ENCODE measurements at places on chromosomes 5 and 9.

DNA sequence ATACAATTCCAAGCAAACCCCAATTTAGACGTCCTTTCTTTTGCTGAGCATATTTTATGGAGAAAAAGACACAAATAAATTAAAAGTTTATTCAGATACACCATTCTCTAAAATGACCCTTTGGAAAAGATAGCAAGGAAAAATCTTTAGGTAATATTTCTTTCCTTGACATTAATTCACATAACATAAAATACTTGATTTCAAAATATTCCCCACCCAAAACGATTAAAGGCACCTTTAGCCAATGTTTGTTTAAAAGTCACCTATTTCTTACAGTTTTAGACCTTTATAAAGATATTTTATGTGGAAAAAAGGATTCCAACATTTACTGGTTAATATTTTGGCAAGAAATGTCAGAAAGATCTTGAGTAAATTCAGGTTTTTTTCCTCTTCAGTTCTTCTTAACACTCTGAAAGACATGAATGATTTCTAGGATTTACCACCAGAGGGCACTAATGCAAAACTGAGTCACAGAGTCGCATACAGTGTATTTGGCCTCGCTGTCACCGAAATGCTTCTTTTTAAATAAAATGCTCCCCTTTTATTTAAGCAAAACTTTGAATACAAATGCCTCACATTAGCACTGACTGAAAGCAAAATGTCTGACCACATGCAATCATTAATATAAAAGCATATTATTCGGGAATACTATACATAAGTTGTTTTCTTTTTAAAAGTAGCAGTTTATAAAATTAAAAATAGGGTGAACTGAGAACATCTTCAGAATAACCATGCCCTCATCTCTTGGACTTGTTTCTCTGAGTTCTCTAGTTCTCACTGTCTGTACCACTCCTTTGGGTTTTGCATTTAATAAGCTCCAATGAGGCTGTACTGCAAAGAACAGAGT is 122.5 kb downstream of the SLC1A3 start:
- DNase-seq: peak; percentile 56

DNA sequence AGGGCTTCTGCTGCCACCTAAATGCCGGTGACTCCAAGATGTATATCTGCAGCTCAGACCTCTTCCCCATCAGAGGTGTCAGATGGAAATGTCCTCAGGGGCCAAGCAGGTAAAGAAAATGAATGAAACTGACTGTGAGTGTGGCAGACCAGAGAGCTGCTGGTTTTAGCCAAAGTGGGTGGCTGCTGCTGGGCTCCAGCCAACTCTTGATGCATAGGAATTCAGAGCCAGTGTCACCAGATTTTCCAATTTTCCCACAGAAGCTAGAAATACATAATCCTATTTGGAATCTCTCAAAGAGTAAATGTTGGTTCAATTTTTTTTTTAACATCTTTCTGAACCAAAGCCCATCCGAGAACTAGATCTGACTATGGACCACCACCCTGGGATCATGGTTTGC is 161.2 kb upstream of the SPRY4 start:
- no peak for DNase-seq

- DNase-seq: no peak
Measured at GRCh38 chr9:6034954-6035353, 19.5 kb upstream of the RANBP6 start.

DNA sequence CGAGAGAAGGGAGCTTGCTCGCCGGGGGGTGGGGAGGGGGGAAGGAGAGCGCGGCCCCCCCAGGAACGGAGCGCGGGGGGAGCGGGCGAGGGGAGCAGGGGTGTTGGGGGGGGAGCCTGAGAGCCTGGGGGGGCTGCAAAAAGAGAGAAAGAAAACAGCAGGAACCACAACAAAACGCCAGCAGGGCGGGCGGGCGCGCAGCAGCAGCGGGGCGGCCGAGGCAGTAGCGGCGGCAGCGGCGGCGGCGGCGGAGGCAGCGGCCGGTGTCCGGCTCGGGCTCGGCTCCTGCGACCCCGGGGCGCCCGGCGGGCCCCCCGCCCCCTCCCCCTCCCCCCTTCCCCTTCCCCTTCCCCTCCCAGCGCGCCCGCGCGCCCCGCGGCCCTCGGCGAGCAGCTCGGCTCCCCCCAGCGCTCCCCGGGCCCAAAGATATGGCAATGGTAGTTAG is 1.6 kb downstream of the NR2F1 start:
- no peak for DNase-seq

DNA sequence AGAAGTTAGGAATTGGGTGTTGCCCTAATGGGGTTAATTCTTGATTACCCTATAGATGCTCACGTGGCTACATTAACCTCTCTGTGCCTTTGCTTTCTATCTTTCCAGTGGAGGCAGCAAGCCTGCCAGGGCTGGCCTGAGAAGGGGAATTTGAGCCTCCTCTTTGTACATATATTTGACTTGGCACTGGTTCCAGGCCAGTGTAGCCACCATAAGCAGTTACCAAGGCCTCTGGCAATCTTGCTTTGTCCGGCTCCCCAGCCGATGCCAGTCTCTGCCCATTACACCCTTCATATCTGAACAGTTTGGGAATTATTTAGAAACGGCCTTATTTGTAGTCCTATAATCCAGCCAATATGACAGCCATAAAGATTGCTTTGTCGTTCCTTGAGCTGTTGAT is 58.6 kb upstream of the PPARGC1B start:
- no peak for DNase-seq

DNA sequence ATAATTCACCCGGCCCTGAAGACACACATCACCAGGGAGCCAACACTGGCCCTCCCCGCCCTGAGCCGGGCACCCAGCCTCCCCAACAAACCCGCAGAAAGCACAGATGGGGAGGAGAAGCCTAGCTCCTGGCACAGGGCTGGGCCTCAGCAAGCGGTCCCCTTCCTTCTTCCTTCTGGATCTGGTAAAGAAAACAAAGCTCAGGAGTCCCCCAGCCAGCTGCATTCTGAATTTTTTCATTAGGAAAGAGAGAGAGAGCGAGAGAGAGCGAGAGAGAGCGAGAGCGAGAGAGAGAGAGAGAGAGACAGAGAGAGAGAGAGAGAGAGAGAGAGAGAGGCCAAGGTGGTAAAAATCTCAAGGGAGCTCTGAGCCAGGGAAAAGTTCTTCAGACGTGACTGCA is 195.7 kb downstream of the CRB2 start:
- no peak for DNase-seq

- no peak for DNase-seq
Measured at GRCh38 chr5:160511280-160511929, 89.8 kb downstream of the PTTG1 start.

- DNase-seq: no peak
Measured at GRCh38 chr9:124899845-124900244, 37.9 kb downstream of the ARPC5L start.

- DNase-seq: no peak
Measured at GRCh38 chr9:114994768-114995167, 64.4 kb upstream of the TNFSF8 start.

DNA sequence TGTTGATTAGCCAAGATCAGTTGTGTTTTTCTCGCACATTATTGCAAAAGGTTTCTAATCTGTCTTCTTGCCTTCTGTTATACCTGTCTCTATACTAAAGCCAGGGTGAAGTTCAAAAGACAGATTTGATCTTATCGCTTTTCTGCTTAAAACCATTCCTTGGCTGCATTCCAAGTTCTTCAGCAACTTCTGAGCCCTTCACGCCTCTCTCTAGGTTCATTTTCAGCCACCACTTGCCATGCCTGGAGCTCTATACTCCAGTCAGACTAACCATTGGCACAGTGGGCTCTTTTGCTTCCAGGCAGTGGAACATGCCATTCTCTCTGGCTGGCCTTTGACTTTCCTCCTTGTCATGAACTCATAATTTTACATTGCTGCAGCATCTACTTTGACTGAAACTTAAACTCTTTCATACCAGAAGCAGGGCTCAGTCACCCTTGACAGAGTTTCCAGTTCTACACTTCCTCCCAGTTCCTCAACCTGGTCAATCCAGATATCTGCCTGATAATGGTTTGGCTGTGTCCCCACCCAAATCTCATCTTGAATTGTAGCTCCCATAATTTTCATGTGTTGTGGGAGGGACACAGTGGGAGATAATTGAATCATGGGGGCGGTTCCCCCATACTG is 114.4 kb downstream of the SLC12A2 start:
- DNase-seq: no peak

GRCh38 chr9:28059192-28059591 is 485.9 kb upstream of the C9orf72 start:
- no peak for DNase-seq

DNA sequence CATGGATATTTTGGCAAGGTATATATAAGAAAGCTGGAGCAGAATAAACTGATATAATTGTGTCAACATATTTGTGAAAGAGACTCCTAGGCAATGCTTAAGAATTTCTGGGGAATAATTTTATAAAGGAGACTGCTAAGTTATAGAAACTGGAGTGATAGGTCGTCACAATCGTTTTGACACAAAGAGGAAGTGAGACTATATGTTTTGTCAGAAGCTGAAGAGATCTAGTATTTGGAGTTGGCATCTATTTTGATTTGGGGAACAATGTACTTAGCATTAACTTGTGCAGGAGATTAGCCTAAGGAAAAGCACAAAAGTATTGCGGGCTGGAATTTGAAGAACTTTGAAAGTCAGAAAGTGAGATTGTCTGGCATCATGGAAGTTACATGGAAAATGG is 582.5 kb downstream of the TAF11L14 start:
- no peak for DNase-seq

DNA sequence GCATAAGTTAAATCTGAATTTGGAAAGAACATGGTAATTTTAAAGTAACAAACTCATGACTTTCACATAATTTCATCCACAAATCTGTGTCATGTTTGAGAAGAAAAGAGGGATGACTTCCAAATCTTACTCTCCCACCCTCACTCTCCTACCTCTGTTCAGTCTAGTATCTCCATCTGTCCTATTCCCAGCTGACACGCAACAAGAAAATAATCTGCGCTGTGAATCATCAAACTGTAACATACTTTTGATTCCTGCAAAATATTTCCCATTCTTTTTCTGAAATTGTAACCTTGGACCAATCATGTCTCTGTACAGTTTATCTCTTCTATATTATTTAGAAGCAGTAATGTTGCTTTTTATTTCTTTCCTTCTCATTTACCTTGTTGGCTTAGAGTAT is 91.4 kb downstream of the SLC12A2 start:
- no peak for DNase-seq

GRCh38 chr9:109113892-109114609 is 5.7 kb downstream of the TMEM245 start:
- no peak for DNase-seq

- DNase-seq: no peak
Measured at GRCh38 chr5:65213921-65214525, 267.7 kb downstream of the ADAMTS6 start.

- DNase-seq: no peak
Measured at GRCh38 chr9:123058834-123059233, 25.4 kb downstream of the GPR21 start.

GRCh38 chr9:125659201-125659840 is 47.7 kb downstream of the MAPKAP1 start:
- DNase-seq: no peak

GRCh38 chr9:113349445-113350094 is at the start of gene BSPRY:
TSS of gene BSPRY (plus strand) at chr9:113349541. CDS start at chr9:113349580, 39 bp downstream.
- DNase-seq: peak; percentile 26

GRCh38 chr5:141880961-141881801 is 3.0 kb upstream of the PCDH1 start:
- DNase-seq: peak; percentile 86

- no peak for DNase-seq
Measured at GRCh38 chr5:143249851-143250250, 153.6 kb downstream of the NR3C1 start.

DNA sequence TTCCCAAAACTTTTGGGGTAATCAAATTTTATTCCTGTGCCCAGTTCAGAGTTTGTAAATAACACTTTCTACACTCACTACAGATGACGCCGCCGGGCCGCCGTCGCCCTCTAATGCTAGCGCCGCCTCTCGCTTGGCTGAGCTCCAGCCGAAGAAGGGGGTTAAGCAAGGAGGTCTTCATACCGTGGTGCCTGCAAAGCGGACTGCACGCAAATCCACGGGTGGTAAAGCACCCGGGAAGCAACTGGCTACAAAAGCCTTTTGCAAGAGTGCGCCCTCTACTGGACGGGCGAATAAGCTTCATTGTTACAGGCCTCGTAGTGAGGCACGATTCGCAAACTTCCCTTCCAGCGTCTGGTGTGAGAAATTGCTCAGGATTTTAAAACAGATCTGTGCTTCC is 280.4 kb downstream of the MEF2C start:
- no peak for DNase-seq

- no peak for DNase-seq
Measured at GRCh38 chr5:73218552-73219171, 45.7 kb downstream of the TMEM174 start.

DNA sequence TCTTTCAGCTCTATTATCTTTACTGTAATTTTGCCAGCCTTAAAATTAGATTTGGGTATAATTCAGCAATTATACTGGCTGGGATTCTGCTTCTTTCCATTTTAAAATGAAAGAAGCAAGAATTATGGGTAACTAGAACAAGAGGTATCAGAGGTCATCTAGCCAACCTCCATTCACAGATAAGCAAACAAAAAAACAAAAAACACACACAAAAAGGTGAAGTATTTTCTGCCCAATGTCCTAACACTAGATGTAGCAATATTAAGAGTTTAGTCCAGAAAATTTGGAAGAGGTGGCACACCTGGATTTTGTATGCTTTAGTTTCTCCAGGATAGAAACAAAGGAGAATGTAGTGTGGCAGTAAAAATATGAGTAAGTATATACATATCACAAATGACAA is 68.1 kb upstream of the ANXA1 start:
- no peak for DNase-seq

DNA sequence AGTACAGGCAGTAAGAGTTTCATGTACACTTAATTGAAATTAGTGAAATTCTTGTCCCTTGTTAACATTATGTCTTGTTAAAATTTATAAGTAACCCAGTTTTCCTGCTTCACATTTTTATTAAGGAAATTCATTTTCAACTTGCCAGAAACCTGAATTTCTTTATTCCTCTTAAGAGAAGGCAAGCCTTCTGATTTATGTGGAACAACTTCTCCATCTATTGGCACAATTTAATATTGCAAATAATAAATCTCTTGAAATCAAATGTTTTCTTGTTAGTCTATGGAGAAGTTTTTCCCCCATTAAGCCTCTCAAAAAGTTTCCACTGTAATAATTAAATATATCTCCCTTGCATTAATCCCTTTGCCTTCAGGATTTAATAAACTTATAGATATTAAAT is 33.8 kb upstream of the ACO1 start:
- DNase-seq: peak; percentile 2

Data from cerebellum (tissue), 4 donors.